A549 (cell line): ENCODE measurements at places on chromosomes 11 and 22.

- DNase-seq = peak; percentile 66
These were observed 36.2 kb downstream of the TBC1D22A start for GRCh38 chr22:46798366-46799350.

DNA sequence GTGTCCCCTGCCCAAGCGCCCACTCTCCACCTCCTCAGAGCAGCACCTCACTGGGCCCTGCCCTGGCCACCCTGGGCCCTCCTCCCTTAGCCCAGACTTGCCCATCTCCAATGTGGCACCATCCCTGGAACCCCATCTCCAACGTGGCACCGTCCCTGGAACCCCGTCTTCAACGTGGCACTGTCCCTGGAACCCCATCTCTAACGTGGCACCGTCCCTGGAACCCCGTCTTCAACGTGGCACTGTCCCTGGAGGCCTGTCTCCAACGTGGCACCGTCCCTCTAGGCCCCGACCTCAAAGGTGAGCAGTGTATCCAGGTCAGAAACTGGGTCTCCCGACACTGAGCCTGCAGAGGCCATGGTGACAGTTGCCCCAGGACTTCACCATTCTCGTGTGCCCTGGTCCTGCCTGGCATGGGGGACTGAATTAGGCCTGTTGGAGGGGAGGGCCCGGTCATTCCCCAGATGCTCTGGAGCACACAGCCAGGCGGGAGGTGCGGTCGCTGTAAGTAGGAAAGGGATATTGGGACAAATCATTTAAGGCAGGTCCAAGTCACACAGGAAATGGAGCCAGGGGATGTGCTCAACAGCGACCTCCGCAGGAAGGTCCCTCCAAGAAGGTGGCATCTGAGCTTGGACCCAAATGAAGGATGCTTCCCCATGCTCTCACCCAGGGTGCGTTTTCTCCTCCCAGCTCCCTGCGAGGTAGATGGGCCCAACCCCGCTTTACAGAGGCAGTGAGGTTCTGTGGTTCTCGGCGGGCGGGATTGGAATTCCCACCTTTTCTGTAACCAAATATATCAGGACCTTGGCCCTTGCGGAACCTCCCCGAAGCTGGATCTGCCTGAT, 2.4 kb upstream of the CTSD start:
- no peak for DNase-seq

DNA sequence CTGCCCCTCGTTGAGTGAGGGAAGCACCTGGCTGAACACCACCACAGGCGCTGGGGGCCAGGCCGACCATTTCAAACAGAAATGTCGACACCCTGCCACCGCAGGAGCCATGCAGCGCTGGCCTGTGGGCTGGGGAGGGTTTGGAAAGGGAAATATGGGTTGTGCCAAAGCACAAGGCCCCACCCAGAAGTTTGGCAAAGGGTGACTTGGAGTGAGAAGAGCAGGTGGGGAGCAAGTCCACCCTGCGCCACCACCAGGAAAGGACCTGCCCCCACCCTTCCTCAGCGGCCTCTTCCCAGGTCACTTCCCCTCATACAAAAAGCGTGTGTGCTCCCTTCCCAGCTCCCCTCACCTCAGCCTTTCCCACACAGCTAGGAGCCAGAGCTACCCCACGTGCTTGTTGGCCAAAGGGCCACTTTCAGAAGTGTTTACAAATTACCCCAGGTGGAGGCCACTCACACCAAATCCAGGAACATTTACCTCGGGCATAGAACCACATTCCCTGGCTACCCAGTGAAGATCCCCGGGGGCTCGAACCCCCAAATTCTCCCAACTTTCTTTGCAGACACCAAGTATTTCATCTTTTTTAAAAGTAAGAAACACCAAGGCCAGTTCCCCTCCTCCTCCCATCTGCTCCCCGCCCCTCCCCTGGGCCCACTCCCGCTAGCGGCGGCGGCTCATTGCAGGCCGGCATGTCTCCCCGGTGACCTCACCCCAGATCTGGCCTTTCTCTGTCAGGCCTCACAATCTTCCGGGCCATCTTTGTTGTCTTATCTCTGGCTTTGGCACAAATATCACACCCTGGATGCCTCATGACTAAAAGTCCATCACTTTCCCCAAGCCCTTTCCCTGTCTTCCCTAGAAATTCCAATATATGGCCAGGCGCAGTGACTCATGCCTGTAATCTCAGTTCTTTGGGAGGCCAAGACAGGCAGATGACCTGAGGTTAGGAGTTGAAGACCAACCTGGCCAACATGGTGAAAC, 20.5 kb upstream of the SCGB1A1 start:
- peak; percentile 67 for DNase-seq

DNA sequence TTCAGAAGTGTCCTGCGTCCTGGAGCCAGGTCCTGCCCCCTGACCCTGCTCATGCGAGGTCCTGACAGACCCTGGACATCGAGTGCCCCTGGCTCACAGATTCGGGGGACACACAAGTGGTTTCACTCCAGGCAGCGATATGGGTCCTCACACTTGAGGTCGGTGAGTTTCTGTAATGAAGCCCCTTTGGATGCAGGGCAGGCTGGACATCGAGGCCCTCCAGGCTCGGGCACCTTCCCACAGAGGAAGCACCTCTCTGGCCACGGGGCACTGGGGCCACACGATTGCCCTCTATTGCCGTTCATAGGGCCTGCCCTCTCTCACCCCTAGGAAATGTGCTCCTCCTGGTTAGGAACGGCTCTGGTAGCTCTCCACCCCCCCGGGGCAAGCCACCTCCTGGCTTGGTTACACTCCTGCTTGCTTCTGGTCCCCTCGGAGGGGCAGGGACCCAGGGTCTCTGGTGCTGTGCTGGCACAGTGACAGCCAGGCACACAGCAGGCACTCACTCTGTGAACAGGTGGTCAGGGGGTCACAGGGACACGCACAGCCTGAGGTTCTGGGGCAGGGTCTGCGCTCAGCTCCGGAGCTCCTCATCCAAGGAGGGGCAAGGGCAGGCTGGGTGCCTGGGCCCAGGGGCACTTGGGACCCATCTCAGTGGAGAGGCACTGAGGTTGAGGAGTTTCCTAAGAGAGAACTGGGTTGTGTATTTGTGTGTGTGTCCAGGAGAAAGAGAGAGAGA, 907.7 kb downstream of the BRD1 start:
- no peak for DNase-seq

- no peak for DNase-seq
These were observed 90.7 kb downstream of the C11orf87 start for GRCh38 chr11:109512680-109513079.

GRCh38 chr11:2071748-2072385, 67.3 kb downstream of the IGF2 start:
- no peak for DNase-seq

GRCh38 chr11:119982517-119983239, 155.2 kb downstream of the TRIM29 start:
- DNase-seq = no peak

GRCh38 chr11:69654660-69655478, 13.9 kb downstream of the CCND1 start:
- DNase-seq = peak; percentile 95

DNA sequence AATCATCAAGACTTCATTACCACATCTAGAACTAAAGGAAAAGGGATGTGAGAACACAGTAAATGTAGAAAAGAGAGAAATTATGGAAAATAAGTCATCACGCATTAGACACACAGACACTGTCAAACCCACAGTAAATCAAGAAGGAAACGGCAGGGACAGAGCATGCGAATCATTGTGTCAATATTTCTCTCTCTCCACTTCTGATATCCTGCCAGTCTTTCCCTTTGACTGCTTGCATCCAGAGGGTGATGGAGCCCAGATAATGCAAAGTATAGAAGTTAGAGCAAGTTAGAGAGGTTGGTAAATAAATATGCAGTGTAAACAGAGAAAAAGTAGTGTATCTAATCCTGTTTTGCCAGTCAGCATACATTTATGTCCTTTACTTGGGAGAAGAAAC, 706.8 kb upstream of the ANO3 start:
- no peak for DNase-seq

DNA sequence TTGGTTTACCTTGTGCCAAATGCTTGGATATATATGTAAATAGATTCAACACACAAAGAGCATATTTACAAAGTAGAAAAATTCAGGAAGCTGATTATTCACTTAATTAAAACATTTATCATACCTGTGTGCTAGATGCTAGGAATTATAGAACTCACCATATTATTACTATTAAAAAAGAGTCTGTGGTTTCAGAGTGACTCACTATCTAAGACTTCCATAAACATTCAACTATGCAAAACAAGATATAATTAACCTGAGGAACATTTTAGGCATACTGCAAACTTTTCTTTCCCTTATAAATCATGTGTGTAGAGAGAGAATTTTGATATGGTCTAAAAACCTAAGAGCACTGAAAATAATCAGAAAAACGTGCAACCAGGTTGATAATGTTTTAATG, 27.3 kb downstream of the CTSC start:
- no peak for DNase-seq

DNA sequence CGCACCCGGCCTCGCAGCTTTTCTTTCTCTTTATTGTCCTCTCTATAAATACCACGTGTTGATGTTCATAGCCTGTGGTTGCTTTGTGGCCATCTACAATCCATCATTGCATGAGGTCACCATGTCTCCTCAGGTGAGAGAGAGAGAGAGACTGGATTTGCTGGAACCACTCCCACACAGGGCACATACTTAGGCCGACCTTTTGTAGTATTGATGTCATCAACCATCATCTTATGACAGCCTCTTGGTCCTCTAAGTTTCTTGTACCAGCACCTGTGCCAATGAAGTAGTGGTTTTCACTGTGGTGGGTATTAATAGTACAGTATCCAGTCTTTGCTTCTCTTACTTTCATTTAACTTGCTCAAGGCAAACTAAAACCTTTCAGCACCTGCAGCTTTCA, 22.8 kb upstream of the P2RY6 start:
- DNase-seq = peak; percentile 42

DNA sequence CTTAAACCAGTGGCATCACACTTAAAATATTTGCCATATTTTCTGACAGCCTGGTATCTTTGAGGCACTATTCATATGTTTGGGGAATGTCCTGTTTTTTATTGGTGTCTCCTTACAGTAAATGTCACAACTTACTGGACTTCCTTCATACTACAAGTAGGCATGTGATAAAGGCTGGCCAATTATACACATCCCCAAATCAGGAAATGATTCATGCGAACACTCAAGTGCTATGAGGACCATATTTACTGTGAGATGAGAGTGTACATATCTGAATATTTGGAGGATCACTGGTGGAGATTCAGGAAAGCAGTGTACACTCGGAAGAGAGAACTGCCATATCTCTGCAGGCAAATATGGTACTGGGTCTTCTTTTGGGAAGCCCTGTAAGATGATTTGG, 913.8 kb upstream of the CHORDC1 start:
- DNase-seq = no peak

- DNase-seq = no peak
These were observed 114.9 kb downstream of the ETS1 start for GRCh38 chr11:128472128-128473089.
